PC-9 (cell line): ENCODE measurements at places on chromosomes 7 and 10.

DNA sequence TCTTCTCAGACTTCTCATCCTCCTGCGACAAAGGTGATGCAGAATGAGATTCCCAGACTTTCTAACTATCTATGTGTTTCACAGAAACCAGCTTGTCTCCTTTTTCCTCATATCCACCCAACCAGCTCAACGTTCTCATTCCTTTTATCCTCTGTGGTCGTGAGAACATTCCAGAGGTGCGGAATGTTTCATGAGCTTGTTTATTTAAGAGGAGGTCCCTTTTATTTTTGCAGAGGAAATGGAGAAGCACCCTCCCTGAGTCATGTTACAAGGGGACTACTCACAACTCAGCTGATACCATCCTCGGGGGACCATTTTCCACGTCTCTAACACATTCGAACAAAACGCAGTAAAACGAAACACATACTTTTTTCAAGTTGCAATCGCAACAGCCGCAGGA is 93.2 kb downstream of the ZRANB1 start:
- DNase-seq: no peak

DNA sequence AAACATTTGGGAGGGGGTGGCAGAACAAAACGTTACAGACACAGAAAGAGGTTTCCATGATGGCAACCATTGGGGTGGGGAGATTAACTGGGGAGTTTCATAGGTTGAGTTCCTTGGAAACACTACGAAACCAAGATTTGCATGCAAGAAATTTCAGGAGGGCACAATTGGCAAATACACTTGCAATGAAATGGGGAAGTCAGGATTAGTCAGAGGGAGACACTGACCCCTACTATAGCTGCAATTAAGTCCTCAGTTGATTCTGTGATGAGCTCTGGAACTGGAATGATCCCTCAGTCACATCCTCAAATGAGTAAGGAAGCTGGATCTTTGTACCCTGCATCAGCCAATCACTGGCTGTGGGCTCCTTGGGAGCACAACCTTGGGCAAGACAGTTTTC is 22.1 kb downstream of the CPEB3 start:
- no peak for DNase-seq

GRCh38 chr10:71029411-71029892 is 141.1 kb upstream of the PCBD1 start:
- DNase-seq: no peak

- DNase-seq: no peak
Measured at GRCh38 chr7:122383934-122384333, 79.4 kb upstream of the FEZF1 start.

GRCh38 chr7:29271319-29271658 is 76.7 kb downstream of the CHN2 start:
- no peak for DNase-seq

- no peak for DNase-seq
Measured at GRCh38 chr7:99314504-99314903, 11.2 kb upstream of the ARPC1A start.

DNA sequence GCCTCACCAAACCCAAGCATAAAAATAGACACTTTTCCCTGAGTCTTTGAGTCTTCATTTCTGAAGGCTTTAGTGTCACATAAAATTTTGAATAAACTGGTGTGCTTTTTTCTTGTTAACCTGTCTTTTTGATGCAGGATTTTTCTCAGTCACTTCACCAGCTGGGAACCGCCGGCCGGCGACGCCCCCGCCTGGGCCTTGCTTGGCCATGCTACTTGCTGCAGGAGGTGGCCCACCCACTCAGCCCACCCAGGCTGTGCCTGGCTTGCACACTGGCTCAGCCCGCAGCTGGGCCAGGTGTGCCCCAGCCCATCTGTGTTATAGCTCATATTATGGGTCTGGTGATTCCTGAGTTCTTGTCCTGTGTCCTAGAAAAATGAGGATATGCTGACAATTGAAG is 247.4 kb upstream of the CACNA2D1 start:
- DNase-seq: no peak

DNA sequence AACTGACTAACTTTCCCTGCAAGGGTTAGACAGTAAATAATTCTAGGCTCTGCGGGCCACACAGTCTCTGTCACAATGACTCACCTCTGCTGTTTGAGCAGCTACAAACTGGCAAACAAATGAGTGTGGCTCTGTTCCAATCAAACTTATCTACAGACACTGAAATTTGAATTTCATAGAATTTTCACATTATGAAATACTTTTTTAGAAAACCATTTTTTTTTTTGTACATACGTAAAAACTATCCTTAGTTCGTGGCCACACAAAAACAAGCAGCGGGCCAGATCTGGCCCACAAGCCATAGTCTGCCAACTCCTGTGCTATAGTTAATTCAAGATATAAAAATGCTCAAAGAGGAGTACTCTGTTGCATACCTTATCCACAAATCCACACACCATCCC is 32.6 kb downstream of the PIP4K2A start:
- DNase-seq: peak; percentile 29

GRCh38 chr10:30973737-30974136 is 57.9 kb downstream of the ZNF438 start:
- DNase-seq: no peak
